ENCODE measurements at places on chromosomes 12 and 14. TPM values are rescaled to one million over a fixed set of nuclear protein-coding genes. Genes with fewer than 3 reads are reported as not detected.

DNA sequence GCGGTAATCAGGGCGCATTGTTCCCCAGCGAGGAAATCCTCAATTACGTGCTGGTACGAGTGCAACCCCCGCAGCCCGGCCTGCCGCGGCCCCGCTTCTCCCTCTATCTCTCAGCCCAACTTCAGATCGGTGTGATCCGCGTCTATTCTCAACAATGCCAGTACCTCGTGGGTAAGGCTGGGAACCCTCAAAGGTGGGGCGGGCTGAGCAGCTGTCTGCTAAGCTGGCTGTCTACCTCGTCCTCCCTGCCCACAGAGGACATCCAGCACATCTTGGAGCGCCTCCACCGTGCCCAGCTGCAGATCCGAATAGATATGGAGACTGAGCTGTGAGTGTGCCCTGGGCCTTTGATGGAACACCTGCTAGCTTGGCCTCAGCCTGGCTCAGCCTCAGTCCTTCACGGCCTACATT, 996 bp downstream of the REC8 start:
- DNase-seq, result no peak

GRCh38 chr14:59189091-59189785, 771 bp downstream of the DAAM1 start:
- peak; percentile 51 for DNase-seq

DNA sequence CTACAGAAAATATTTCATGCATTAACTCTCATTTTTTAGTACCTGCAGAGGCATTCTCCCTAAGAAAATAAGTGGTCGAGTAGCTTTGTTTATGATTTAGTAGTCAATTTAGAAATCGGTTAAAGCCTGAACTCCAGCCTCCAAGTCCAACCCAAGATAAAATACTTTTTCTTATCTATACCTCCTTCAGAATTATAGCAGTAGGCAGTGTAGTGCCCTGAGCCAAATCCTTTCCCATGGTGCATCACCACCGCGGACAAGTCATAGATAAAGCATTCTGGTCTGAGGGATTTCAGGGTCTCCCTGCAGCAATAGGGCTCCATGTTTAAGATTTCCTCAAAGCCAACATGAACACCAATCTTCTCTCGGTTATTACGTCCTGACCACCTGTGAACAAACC, 30.5 kb downstream of the USP44 start:
- DNase-seq, result no peak

DNA sequence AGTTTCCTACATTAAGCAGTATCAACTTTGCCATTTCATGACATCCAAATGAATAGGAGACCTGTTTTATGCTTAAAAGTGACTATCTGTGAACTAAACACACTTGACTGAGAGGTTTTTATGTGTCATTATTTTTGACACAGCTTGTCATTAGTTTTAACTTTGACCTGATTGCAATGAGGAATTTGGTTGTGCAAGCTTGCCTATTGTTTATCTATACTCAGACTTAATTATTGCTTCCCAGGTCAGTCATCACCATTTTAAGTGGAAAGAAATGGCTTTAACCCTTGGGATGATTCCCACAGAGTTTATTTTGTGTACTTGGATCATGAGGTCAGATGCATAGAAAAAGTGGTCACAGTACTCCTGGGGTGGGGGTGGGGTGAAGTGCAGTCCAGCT, 171.0 kb upstream of the PRICKLE1 start:
- DNase-seq, result no peak

GRCh38 chr14:89701211-89702043, 253.1 kb downstream of the EFCAB11 start:
- DNase-seq, result peak; percentile 83

- no peak for DNase-seq
These were observed 32.9 kb downstream of the FBXW8 start for GRCh38 chr12:116943419-116944372.

The CCDC177 gene
- total RNA-seq, result not detected

The CNTN1 gene
- not detected for total RNA-seq

The FAIM2 gene
- 0.17 TPM for total RNA-seq

The NXPH4 gene
- not detected for total RNA-seq

All from CD4-positive, alpha-beta memory T cell (primary cell).